Uterus (tissue), 4 donors: ENCODE measurements at places on chromosomes 5 and 9.

- no peaks in the 10 kb centered on the region for H3K36me3 ChIP-seq
- no peak overlapping the region for H3K4me3 ChIP-seq
- H3K27me3 ChIP-seq: no peaks in the 10 kb centered on the region
- no peak overlapping the region for H3K27ac ChIP-seq
- no peak for DNase-seq
Observed at GRCh38 chr5:107025712-107026497, 644.8 kb downstream of the EFNA5 start.

- H3K4me3 ChIP-seq: no peak overlapping the region
- no peaks in the 10 kb centered on the region for H3K36me3 ChIP-seq
- H3K27ac ChIP-seq: no peak overlapping the region
- no peaks in the 10 kb centered on the region for H3K27me3 ChIP-seq
Observed at GRCh38 chr5:37520811-37521210, 141.7 kb downstream of the WDR70 start.

DNA sequence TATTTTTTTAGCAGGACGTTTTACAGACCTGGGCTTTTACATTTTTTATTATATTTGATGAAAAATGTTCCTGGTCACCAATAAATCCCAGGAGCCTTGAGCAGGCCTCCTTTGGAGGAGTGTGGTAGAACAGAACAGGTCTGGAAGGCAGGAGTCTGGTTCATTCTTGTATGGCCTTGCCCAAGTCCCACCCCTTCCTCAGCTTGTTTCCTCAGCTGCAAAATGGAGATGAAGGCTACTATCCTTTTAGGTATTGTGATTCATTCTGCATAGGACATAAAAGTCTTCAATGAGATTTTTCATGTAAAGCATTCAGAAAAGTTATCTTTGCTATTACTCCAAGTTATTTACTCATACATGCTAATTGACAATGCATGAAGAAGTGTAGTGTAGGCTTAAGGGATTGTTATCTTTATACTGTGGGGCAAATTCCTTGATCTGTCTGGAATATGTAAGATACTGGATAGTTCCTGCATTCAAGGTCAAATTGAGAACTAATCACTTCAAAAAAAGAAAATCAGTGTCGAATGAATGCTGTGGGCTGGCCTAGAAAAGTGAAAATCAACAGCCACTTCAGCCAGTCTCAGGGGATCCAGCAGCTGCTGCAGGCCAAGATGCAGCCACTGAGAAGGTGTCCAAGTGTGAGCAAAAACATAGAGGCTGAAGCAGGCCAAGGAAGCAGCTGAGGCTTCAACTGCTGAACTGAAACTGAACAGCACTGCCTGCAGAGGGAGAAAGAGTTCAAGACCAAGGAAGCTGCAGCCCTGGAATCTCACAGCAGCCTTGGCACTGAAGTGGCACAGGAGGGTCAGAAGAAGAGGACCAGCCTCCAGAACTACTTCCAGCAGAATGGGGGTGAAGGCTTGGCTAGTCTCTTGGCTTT lies 15.5 kb upstream of the SLC36A3 start:
- no peaks in the 10 kb centered on the region for H3K27me3 ChIP-seq
- H3K27ac ChIP-seq: no peak overlapping the region
- no peaks in the 10 kb centered on the region for H3K4me1 ChIP-seq
- DNase-seq: peak; percentile 39
- H3K4me3 ChIP-seq: no peak overlapping the region

- no peak for DNase-seq
- no peaks in the 10 kb centered on the region for H3K4me1 ChIP-seq
- no peaks in the 10 kb centered on the region for H3K27me3 ChIP-seq
- no peak overlapping the region for H3K27ac ChIP-seq
- H3K4me3 ChIP-seq: no peak overlapping the region
Observed at GRCh38 chr9:96621618-96622017, 2.0 kb upstream of the CDC14B start.

GRCh38 chr5:133906303-133906702 lies 62.1 kb downstream of the C5orf15 start:
- H3K4me1 ChIP-seq: no peaks in the 10 kb centered on the region
- H3K36me3 ChIP-seq: no peaks in the 10 kb centered on the region
- H3K27ac ChIP-seq: no peak overlapping the region
- no peaks in the 10 kb centered on the region for H3K27me3 ChIP-seq
- H3K4me3 ChIP-seq: no peak overlapping the region
- DNase-seq: no peak

DNA sequence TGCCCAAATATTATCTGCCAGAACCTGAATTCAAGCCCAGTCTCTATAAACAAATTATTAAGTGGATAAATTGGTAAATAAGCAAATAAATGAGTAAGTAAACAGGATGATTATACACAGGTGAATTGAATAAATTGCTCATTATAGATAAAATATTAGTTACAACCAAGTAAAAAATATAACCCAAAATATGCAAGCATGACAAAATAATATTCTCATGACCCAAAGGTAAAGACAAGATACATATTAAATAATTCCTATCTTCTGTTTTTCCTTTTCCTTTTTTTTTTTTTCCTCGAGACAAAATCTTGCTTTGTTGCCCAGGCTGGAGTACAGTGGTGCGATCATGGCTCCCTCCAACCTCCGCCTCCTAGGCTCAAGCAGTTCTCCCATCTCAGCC lies 21.2 kb upstream of the FSD1L start:
- H3K27me3 ChIP-seq: no peaks in the 10 kb centered on the region
- no peak overlapping the region for H3K27ac ChIP-seq
- no peak for DNase-seq
- H3K4me1 ChIP-seq: no peaks in the 10 kb centered on the region

DNA sequence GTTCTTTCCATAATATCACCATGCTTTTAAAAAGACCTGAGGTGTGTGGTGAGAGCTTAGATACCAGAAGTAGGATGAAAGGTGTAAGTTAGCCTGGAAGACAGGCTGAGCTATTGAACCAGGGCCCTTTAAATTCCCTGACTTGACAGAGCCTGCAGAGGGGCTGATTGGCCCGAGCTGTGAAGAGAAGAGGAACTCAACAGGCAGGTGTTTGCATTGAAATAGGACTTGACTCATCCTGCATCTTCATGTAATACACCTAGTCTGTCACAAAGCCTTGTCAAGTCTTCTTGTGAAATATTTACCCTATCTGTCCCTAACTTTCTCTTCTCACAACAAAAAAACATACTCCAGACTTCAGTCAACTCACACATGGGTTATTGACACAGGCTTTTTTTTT lies 16.6 kb upstream of the ANP32B start:
- no peaks in the 10 kb centered on the region for H3K27me3 ChIP-seq
- no peaks in the 10 kb centered on the region for H3K36me3 ChIP-seq
- no peak for DNase-seq
- H3K4me3 ChIP-seq: no peak overlapping the region

DNA sequence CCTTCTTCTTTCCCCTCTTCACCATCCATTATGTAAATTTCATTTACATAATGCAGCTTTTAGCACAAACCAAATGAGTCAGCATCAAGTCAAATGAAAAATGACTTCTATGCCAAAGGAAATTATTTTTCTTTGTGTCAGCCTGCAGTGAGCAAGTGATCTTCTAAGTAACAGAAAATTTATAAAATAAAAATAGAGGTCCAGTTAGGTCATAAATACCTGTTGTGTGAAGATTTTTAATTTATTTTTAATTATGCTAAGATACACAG lies 16.7 kb upstream of the THG1L start:
- no peak overlapping the region for H3K27ac ChIP-seq
- no peak overlapping the region for H3K4me3 ChIP-seq
- H3K36me3 ChIP-seq: no peaks in the 10 kb centered on the region

DNA sequence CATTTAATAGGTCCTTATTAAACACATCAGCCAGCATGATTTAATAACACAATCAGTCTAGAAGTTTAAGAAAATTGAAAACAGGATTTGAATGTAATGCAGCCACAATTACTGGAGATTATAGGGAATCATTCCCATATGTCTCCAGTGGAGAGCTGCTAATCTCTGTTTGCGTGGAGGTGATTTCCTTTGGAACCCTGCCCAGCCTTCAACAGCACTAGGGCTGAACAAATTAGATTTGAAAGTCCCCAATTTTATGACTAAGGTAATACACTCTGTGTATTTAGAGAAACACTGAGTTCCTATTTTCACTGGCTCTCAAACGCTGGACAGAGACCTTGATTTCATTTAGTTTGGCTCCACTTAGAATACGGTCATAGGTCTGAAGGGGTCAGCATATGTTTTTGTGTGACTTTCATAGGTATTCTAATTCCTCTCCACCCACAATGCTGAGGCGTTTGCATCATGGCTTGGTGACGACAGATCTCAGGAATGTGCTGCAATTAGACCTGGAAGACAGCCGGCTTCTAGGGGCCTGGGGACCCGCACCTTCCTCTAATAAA lies 508.3 kb downstream of the EBF1 start:
- H3K27ac ChIP-seq: no peak overlapping the region
- no peaks in the 10 kb centered on the region for H3K4me1 ChIP-seq
- H3K4me3 ChIP-seq: no peak overlapping the region
- peak; percentile 23 for DNase-seq

- no peaks in the 10 kb centered on the region for H3K4me1 ChIP-seq
- H3K27ac ChIP-seq: no peak overlapping the region
Observed at GRCh38 chr5:83559118-83559785, 87.7 kb downstream of the VCAN start.

DNA sequence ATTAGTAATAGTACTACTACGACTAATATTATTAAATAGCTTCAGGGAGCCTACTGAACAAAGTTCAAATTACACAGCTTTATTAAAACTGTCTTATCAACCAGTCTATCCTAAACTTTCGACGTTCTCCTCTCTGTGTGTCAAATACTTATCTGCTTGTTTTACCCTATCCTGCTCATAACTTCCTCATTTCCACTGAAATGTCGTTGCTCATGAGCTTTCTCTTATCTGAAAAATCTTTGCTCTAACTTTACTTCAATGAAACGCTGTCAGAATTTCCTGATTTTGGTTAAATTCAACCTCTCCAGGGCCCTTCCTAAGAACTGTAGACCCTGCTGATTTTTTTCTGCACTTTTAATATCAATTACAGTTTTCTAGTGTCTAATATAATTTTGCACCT lies 1431.0 kb upstream of the WWC1 start:
- H3K27me3 ChIP-seq: no peaks in the 10 kb centered on the region
- no peaks in the 10 kb centered on the region for H3K4me1 ChIP-seq
- H3K36me3 ChIP-seq: no peaks in the 10 kb centered on the region
- no peak for DNase-seq

DNA sequence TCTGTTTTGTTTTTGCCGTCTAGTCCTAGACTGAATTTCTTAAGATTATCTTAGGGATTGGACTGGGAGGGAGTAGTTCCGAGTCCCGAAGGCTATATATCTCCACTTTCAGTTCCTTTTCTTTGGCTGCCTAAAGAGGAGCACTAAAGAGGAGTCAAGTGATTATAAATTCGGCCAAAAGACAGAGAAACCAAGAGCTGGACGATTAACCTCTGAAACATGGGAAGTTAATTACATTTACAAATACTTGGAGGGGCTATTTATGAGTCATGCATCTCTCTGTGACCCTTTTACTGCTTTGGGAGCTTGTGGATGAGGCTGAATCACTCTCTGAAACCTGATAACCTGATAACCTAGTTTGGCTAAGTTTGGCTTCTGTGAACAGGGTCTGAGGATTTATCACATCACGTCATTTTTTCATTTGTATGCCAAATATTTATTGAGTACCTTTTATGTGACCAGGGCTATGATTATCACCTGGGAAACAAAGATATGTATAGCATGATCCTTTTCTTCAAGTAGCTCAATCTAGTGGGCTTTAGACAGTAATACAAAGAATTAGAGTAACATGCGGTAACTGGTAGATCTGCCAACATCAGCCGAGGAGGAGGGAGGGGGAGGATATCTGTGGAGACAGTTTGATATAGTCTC lies 180.9 kb downstream of the CD180 start:
- DNase-seq: peak; percentile 39
- peak overlapping the region; percentile 89 for H3K27ac ChIP-seq
- no peaks in the 10 kb centered on the region for H3K36me3 ChIP-seq
- H3K4me3 ChIP-seq: peak overlapping the region; percentile 7
- peaks cover 7% of the 10 kb centered on the region for H3K4me1 ChIP-seq

GRCh38 chr9:114718801-114719221 lies 36.8 kb upstream of the TEX48 start:
- no peaks in the 10 kb centered on the region for H3K27me3 ChIP-seq
- DNase-seq: no peak
- no peaks in the 10 kb centered on the region for H3K4me1 ChIP-seq
- no peak overlapping the region for H3K27ac ChIP-seq

- DNase-seq: no peak
- no peak overlapping the region for H3K27ac ChIP-seq
- H3K4me1 ChIP-seq: no peaks in the 10 kb centered on the region
- no peaks in the 10 kb centered on the region for H3K27me3 ChIP-seq
Observed at GRCh38 chr5:180470361-180470760, 23.8 kb upstream of the CNOT6 start.

- H3K4me1 ChIP-seq: no peaks in the 10 kb centered on the region
- no peak overlapping the region for H3K27ac ChIP-seq
- no peaks in the 10 kb centered on the region for H3K36me3 ChIP-seq
- H3K27me3 ChIP-seq: peaks cover 7% of the 10 kb centered on the region
- H3K4me3 ChIP-seq: no peak overlapping the region
- DNase-seq: no peak
Observed at GRCh38 chr5:173333925-173334661, 5.9 kb upstream of the STC2 start.

- DNase-seq: no peak
- H3K4me1 ChIP-seq: no peaks in the 10 kb centered on the region
- no peaks in the 10 kb centered on the region for H3K36me3 ChIP-seq
- H3K27me3 ChIP-seq: no peaks in the 10 kb centered on the region
- H3K4me3 ChIP-seq: no peak overlapping the region
Observed at GRCh38 chr5:140018517-140018916, 24.6 kb downstream of the NRG2 start.

GRCh38 chr5:32445831-32446614 lies 1.5 kb upstream of the ZFR start:
- DNase-seq: no peak
- H3K4me3 ChIP-seq: no peak overlapping the region

GRCh38 chr9:35272989-35273388 lies 111.2 kb downstream of the UNC13B start:
- DNase-seq: no peak
- no peaks in the 10 kb centered on the region for H3K27me3 ChIP-seq
- no peaks in the 10 kb centered on the region for H3K4me1 ChIP-seq
- no peaks in the 10 kb centered on the region for H3K36me3 ChIP-seq
- H3K4me3 ChIP-seq: no peak overlapping the region
- H3K27ac ChIP-seq: no peak overlapping the region

DNA sequence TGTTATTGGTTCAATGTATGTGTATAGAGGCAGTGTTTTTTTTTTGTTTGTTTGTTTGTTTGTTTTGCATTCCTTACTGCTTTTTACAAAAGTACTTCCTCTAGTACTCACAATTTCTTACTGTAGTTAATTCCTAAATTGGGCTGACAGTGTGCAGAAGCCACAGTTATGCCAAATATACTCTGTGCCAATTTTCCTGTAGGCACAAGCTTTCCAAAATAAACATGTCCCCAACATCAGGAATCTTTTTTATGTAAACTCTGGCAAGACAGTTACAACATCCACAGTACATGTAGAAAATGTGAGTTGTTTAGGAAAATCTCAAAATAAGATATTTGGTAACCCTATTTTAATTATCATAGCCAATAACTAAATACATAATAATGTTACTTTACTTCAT lies 161.6 kb upstream of the TSLP start:
- DNase-seq: no peak
- H3K27me3 ChIP-seq: no peaks in the 10 kb centered on the region
- no peak overlapping the region for H3K4me3 ChIP-seq
- H3K27ac ChIP-seq: no peak overlapping the region
- H3K36me3 ChIP-seq: no peaks in the 10 kb centered on the region
- H3K4me1 ChIP-seq: no peaks in the 10 kb centered on the region
